Right lung (tissue), 10 donors: ENCODE measurements at places on chromosomes 13 and 19. TPM values are rescaled to one million over a fixed set of nuclear protein-coding genes. Genes with fewer than 3 reads are reported as not detected.

PROSER1 gene
- 44.8 TPM for polyA plus RNA-seq

ALG11 gene
- 35.3 TPM for polyA plus RNA-seq

IRGC gene
- not detected for polyA plus RNA-seq

SHKBP1 gene
- 55.7 TPM for polyA plus RNA-seq

HCST gene
- 5.1 TPM for polyA plus RNA-seq

SMIM17 gene
- polyA plus RNA-seq: 4.8 TPM

STAP2 gene
- polyA plus RNA-seq: 40.3 TPM

DNA sequence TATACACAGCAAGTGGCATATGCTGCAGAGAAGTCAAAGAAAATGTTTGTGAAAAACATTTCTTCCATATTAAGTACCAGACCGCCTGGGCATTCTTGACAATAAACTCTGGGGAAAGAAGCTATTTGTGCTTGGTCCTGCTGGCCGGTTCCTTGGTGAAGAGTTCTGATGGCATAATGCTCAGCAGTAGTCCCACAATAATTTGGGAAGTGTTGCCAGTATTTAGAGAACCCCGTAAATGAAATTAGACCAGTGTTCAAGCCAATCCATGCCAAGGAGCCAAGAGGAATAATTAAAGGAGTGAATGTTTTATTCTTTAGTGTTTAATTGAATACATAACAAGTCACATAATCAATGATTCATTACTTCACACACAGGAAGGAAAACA, 6.3 kb downstream of the KCTD12 start:
- DNase-seq: no peak

DNA sequence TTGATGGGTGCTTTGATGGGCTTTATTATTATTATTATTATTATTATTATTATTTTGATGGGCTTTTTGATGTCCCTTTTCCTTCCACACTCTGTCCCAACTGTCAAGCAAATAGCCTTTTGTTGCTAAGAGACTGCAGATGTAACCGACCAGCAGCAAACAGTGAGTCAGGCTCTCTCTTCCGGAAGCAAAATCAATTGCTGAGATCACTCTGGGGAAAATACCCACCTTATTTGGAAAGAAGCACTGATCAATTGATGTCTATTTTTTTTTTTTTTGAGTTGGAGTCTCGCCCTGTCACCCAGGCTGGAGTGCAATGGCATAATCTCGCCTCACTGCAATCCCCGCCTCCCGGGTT, 2.9 kb downstream of the LDLR start:
- DNase-seq: no peak

DNA sequence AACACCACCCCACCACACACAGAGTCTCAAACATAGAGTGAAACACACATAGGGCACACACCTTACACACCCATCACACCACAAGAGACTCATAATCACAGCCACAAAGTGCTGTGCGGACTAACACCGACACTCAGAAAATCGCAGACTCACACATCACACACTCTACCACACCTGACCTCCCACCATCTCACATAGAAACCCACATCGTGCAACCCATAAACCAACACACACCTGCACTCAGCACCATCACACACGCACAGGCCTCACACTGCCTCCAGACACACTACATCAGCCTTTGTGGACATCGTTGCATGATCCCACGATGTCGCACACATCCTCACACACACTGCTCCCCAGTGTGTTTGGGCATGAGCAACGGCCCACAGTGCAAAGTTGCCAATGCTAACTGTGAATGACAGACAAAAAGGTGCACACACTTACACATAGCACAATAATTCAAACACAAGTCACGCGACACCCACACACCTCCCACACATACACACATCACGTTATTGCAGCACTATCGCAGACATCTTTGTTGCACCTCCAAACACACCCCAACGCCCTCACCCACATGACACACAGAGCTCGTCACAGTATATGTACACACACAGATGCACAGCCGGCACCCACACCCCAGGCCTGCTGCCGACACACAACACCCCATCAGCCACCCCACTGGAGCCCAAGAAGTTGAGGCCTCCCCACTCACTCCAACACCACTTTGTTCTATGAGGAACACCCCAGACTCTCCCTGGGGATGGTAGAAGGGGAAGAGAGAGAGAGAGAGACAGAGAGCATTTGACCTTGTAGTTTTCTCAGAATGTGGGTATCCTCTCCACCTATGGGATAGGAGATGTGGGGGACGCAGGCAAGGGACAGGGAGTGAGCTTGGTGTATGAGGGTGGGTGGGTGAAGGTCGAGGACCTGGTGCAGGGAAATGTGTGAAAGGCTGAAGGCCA, 1.2 kb upstream of the ATP1A3 start:
- DNase-seq: no peak

GRCh38 chr13:50512474-50513299, 330.8 kb downstream of the DLEU7 start:
- no peak for DNase-seq

- peak; percentile 35 for DNase-seq
These were observed 2.2 kb upstream of the USPL1 start for GRCh38 chr13:30615481-30615865.

GRCh38 chr13:53250272-53250875, 221.8 kb downstream of the OLFM4 start:
- DNase-seq: peak; percentile 61

DNA sequence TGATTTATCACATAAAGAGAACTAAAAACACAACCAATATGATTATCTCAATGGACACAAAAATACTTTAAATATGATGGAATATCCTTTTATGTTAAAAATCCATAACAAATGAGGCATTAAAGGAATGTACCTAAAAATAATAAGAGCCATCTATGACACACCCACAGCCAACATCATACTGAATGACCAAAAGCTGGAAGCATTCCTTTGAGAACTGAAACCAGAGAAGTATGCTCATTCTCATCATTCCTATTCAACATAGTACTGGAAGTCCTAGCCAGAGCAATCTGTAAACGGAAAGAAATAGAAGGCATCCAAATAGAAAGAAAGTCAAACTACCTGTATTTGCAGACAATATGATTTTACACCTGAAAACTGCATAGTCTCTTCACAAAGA, 671.0 kb downstream of the SLITRK1 start:
- DNase-seq: no peak

- peak; percentile 2 for DNase-seq
These were observed 16.2 kb downstream of the DPY19L3 start for GRCh38 chr19:32421589-32422361.

- no peak for DNase-seq
These were observed 915.9 kb downstream of the PCDH17 start for GRCh38 chr13:58547419-58547818.

GRCh38 chr19:13398780-13399726, 107.2 kb downstream of the CACNA1A start:
- no peak for DNase-seq

DNA sequence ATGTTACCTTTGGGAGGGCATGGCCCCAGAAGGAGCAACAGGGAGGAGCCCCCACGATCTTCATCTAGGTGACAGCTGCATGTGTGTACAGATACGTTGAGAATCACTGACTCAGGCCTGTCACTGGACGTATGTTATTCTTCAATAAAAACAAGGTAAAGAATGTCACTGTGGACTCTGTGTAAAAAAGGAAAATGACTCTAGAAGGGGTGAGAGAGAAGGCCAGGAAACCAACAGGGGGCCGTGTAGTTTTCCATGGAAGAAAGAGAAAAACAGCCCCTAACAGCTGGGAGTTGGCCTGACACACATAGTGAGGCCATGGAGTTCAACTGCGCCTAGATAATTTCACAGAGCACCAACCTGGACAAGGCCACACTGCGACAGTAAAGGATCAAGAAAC, 1.9 kb upstream of the LYPD3 start:
- no peak for DNase-seq
